ENCODE measurements at places on chromosomes 2 and 18. TPM values are rescaled to one million over a fixed set of nuclear protein-coding genes. Genes with fewer than 3 reads are reported as not detected.

FN1 gene
- 2,864 TPM for total RNA-seq

NAT8 gene
- total RNA-seq: not detected

DNA sequence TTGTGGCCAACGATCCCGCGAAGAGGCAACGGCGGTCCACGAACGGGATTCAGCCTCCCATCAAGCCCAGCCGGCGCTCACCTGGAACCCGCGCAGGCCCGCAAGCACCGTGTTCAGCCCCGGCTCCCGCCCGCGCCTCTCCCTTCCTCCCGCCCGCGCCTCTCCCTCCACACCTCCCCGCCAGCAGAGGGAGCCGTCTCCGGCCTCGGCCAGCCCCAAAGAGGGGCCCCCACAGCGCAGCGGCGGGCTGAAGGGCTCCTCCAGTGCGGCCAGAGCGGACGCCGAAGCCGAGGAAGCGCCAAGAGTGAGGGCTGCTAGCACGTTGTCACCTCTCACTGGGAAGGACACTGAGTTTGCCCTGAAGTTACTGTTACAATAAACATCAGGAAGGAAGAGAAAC, 55.3 kb upstream of the LAPTM4A start:
- no peak for DNase-seq

- DNase-seq: peak; percentile 83
These were observed 62.3 kb downstream of the WDSUB1 start for GRCh38 chr2:159224061-159224813.

- DNase-seq: no peak
These were observed 250.9 kb downstream of the DSEL start for GRCh38 chr18:67265464-67266245.

- DNase-seq: no peak
These were observed 368.5 kb downstream of the LRRTM1 start for GRCh38 chr2:79935771-79936657.

DNA sequence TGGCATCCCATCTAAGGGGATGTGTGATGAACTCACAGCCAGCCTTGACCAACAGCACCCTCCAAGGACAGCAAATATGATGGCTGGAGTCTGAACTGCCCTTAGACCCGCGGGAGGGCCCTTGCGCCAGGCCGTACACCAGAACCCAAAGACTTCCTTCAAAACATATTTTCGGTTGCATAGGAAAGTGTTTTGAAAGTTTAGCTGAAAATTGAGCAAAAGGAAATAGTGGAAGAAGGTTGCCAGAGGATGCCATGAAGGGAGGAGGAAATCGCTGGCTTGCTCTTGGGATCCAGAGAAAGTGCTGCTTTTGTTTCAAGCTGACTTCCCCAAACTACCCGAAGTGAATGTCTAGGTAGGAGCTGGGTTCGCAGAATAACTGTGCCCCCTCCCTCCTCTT, 61.3 kb downstream of the IL1R2 start:
- no peak for DNase-seq

DNA sequence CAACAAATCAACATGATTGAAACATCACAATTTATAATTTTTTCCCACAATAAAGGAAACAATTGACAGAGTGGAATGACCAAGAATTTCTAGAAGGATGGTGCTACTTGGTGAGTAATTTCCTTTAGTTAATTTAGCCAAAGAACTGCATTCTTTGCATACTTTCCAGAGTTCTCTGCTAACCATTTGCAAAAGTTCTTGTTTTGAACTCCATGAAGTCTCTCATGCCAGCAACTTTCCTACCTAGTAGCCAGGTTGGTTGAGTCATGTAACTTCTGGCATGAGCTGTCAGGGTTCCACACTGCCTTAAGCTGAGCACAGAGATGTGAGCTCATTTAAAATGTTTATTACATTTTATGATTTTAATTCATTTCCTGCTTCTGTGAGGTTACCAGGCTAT, 539.6 kb downstream of the PID1 start:
- no peak for DNase-seq

DNA sequence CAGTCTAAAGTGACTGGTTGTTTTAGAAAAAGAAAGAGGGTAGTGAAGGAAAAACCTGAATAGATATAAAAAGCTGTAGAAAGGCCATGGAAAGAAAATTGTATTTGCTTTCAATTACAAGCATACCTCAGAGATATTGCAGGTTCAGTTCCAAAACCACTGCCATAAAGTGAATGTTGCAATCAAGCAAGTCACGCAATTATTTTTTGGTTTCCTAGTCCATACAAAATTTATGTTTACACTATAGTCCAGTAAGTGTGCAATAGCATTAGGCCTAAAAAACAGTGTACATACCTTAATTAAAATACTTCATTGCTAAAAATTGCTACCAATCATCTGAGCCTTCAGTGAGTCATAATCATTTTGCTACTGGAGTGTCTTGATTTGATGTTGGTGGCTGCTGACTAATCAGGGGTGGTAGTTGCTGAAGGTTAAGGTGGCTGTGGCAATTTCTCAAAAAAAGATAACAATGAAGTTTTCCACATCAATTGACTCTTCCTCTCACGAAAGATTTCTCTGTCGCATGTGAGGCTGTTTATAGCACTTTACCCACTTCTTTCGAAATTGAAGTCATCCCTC, 2003.8 kb upstream of the PIK3C3 start:
- no peak for DNase-seq

GRCh38 chr2:173087214-173087581, 11.6 kb downstream of the MAP3K20 start:
- no peak for DNase-seq

GRCh38 chr2:220445429-220446105, 818.1 kb downstream of the SLC4A3 start:
- no peak for DNase-seq
